Globus pallidus (tissue), 1 donor: ENCODE measurements at places on chromosomes 5 and 9.
A peak's percentile ranks its signal among the peaks of the same experiment; 100 is the strongest.

- no peak for DNase-seq
These were observed 50.2 kb upstream of the ZNF366 start for GRCh38 chr5:72557167-72558045.

DNA sequence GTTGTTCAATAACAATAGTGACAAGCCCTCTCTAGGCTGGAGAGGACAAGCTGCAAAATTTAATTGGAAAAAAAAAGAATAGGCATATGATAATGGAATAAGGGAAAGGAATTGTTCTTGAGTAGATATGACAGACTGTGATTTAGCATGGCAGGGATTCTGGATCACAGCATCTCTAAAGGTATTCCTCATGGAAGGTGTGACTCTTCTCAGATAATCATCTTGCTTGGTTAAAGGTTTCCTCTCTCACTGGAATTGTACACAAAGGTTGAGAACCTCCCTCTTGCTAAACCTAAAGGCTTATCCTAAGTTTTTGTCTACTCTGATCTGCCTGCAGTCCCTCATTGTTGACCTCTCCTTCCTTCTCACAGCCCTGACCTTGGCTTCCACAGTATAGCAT is 31.6 kb downstream of the ELOVL7 start:
- DNase-seq, result no peak

DNA sequence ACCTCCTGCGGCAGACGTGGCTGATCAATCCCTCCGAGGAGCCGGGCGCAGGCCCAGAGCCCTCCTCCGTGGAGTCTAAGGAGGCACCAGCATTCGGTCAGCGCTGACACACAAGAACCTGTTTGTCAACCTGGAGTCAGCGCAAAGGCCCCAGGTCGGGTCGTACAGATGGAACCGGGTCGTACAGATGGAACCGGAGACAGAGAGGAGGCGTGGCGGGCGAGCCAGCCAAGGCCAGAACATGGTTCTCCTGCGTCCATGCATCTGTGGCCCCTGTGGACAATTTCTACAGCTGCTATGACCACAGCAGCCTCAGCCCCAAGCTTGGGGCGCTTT is 125.1 kb upstream of the SARDH start:
- DNase-seq, result no peak

GRCh38 chr5:170501931-170502330 is 1.9 kb upstream of the KCNIP1 start:
- DNase-seq, result no peak

- peak; percentile 93 for DNase-seq
These were observed 1.8 kb downstream of the RALGDS start for GRCh38 chr9:133119103-133119845.

DNA sequence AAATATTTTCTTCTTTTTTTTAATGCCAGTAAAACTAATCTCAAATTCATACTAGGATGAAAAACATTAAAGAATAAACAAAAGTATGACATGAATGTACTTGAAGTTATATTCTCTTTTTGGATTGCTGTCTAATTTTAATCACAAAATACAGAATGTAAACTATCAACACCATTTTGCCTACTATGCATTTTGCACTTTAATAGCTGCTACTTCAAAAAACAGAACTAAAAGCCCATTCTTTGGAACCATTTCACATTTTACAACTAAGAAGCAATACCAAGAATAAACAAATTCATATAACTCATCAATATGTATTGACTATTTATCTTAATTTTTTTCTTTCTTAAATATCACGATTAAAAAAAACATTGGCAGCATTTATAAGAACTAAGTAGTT is 58.1 kb downstream of the ADAMTS6 start:
- no peak for DNase-seq

DNA sequence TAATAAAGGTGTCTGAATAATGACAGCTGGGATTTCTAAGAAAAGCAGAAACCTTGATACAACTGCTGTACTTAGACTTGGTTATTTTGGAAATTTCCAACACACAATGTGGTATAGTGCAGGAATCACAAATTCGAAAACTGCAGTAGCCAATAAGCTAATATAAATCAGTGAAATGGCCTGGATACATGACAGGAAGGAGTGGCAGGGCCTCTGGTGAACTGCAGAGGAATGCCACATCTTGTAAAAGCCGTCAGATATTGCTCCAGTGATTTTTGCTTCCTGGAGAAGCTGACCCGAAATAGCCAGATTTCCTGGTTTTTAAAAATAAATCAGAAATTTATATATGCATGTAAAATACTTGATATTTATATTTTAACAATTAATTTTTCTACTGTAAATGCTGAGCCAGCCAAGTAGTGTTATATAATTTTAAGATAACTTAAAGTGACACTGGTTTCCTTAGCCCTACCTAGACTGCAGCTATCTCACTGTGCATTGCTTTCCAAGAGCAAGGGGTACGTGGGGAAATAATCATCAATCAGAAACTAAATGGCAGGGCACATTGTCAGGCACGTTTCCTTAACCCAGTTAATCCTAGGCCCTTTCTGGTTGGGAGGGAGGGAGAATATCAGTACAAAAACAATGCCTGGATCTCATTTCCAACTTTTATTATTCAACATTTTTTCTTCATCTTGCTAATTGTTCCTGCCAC is 182.4 kb downstream of the RASEF start:
- no peak for DNase-seq

DNA sequence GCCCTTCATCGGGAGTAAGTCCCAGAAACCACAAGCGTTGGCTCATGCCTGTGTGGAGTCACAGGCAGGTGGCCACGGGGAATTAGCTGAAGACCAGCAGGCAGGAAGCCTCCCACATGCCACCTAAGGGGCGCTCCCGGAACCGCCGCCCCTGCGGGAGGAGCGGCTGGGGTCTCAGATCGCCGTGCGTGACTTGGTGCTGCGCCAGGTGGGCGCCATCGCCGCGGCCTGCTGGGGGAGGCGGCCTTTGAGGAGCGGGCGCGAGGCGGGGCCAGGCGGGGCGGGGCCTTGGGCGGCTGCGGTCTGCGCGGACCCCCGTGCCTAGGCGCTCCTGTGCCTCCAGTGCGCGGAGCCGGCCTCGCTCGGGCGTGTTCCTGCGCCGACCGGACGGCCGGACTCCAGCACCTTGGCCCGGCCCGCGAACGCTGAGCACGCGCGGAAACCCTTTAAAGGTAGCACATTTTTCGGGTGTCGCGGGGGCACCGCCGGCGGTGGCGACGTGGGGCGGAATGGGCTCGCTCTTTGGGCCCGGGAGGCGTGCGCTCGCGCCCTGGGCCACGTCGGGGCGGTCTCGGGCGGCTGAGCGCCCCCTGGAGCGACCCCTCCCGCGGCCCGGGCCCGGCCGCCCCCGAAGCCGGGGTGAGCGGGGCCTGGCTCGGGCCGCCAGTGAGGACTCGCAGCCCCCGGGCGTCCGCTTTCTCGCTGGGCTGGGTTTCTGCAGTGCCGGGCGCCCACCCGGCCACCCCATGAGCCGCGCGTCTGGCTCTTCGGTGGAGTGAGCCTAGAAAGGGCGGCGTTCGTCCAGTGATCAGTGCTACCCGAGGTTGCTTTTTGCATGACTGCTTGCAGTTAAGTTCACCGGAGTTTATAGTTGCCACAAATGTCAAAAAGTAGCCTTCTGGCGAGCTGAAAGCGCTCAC is 24.5 kb downstream of the LECT2 start:
- DNase-seq, result no peak

DNA sequence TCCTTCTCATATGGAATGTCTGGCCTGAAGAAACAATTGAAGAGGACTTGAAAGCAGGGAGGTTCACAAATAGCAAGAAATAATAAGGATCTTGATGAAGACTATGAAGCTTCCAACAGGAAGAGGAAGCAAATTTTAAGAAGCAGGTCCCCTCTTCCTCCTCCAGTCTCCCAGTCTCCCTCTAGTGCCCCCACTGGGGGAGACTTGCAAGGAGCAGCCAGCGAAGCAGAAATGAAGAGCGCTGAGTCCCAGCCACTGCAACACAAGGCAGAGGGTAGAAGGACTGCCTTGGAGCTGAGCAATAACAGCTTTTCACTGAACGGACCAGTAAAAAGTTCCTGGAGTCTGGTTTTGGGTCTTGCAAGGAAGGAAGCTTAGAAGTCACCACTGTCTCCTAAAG is 32.6 kb upstream of the ACO1 start:
- DNase-seq, result no peak

GRCh38 chr5:130061746-130062145 is 157.5 kb downstream of the CHSY3 start:
- DNase-seq, result peak; percentile 11
